ENCODE measurements at places on chromosomes 13 and 19. TPM values are rescaled to one million over a fixed set of nuclear protein-coding genes. Genes with fewer than 3 reads are reported as not detected.

The PSG7 gene
- not detected for total RNA-seq

The ZNF221 gene
- 9.0 TPM for total RNA-seq

- H3K4me1 ChIP-seq = peaks cover 8% of the 10 kb centered on the region
- H3K27me3 ChIP-seq = no peaks in the 10 kb centered on the region
- DNase-seq = peak; percentile 94
- no peak overlapping the region for H3K27ac ChIP-seq
Measured at GRCh38 chr19:11797491-11797890, 832 bp upstream of the ZNF491 start.

DNA sequence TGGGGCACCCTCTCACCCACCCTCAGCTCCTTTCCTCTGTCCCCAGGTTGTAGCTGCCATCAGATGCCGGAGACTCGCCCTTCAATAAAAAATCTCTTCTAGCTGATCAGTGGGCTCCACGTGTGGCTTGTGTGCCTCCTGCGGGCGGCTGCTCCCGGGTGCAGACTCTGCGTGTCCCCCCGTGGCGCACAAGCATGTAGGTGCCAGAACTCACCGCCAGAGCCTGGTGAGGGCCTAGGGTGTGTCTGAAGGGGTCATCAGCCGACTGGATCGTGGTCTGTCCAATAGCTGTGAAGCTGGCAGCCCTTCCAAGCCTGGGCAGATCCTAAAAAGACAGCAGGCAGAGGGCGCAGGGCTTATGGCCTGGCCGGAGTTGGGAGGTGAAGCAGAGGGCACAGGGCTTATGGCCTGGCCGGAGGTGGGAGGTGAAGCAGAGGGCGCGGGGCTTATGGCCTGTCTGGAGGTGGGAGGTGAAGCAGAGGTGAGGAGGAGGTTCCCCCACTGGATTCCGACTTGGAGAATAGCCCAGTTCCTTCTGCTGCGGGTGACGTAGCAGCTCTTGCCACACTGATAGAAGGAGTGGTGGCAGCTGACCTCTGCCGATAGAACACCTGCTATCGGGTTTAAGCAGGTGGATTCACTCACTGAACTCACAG lies 11.7 kb downstream of the NOP53 start:
- peak; percentile 85 for DNase-seq
- no peak overlapping the region for H3K4me3 ChIP-seq
- H3K27ac ChIP-seq = no peak overlapping the region
- H3K27me3 ChIP-seq = no peaks in the 10 kb centered on the region
- H3K4me1 ChIP-seq = no peaks in the 10 kb centered on the region

DNA sequence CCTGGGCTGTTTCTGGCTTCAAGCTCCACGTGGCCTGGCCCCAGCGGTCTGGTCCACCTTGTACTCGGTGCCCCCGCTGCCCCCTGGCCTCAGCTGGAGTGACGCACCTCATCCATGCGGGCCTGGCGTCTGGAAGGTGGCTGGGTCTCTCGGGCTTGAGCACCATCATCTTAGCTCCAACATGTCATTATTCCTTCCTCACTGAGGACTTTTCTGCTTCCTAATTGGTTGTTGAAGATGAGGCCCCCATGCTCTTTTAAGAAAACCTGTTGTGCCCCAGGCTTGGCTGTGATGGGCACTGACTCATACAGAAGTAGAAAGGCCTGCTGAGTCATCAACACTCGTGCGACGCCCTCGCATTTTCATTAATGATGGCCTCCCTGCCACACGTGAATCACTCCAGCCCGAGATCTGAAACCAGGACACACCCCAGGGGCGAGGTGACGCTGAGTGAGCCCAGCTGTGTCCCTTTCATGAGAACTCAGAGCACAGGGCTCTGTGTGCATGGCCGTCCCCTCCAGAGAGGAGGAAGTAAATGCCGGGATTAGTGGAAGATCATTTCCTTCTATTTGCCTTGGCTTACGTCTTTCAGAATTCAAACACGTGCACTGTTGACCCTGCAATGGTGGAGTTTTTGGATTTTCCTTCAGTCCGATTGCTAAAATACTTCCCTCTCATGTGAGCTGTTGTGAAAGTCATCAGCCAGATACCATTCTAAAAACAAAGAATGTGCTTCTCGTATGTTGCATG lies 14.0 kb upstream of the GJA3 start:
- peak overlapping the region; percentile 52 for H3K4me3 ChIP-seq
- peak overlapping the region; percentile 1 for H3K27ac ChIP-seq
- peak; percentile 97 for DNase-seq
- no peaks in the 10 kb centered on the region for H3K36me3 ChIP-seq

The EHD2 gene
- total RNA-seq = 144 TPM

GRCh38 chr13:35964863-35965180 lies 166.4 kb downstream of the DCLK1 start:
- no peak overlapping the region for H3K4me3 ChIP-seq
- H3K4me1 ChIP-seq = peaks cover 23% of the 10 kb centered on the region
- H3K36me3 ChIP-seq = no peaks in the 10 kb centered on the region
- H3K27ac ChIP-seq = no peak overlapping the region
- DNase-seq = no peak

GRCh38 chr19:39867952-39868351 lies 21.8 kb upstream of the FBL start:
- H3K4me3 ChIP-seq = no peak overlapping the region
- H3K4me1 ChIP-seq = no peaks in the 10 kb centered on the region
- H3K27me3 ChIP-seq = no peaks in the 10 kb centered on the region
- H3K36me3 ChIP-seq = no peaks in the 10 kb centered on the region

DNA sequence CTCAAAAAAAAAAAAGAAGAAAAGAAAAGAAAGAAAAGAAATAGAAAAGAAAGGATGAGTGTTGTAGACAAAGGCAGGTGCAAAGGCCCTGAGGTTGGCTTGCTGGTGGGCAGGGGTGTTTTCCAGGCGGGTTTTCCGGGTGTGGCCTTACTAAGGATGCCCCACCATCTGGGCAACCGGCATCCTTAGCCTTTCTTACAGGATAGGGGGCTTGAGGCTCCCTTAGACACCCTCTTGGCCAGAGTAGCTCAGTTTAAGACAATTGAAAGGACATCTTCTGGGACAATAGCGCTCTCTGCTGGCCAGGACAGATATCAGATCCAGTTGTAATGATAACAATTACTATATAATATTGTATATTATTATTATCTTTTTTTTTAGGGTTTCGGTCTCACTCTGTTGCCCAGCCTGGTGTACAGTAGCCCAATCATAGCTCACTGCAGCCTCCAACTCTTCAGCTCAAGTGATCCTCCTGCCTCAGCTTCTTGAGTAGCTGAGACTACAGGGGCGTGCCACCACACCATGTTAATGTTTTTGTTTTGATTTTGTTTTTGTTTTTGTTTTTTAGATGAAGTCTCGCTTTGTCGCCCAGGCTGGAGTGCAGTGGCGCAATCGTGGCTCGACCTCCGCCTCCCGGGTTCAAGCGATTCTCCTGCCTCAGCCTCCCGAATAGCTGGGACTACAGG lies 1.4 kb upstream of the QTRT1 start:
- no peak overlapping the region for H3K27ac ChIP-seq
- H3K36me3 ChIP-seq = no peaks in the 10 kb centered on the region
- peaks cover 5% of the 10 kb centered on the region for H3K4me1 ChIP-seq
- no peak overlapping the region for H3K4me3 ChIP-seq
- no peaks in the 10 kb centered on the region for H3K27me3 ChIP-seq

The DNAAF3 gene
- 0.59 TPM for total RNA-seq

The CLEC17A gene
- under 0.01 TPM for total RNA-seq

- DNase-seq = no peak
- H3K4me3 ChIP-seq = no peak overlapping the region
- no peaks in the 10 kb centered on the region for H3K4me1 ChIP-seq
- no peak overlapping the region for H3K27ac ChIP-seq
Measured at GRCh38 chr19:362683-363082, 18.1 kb upstream of the MIER2 start.

The TMEM150B gene
- total RNA-seq = 0.29 TPM

The TSSK6 gene
- total RNA-seq = 4.3 TPM

DNA sequence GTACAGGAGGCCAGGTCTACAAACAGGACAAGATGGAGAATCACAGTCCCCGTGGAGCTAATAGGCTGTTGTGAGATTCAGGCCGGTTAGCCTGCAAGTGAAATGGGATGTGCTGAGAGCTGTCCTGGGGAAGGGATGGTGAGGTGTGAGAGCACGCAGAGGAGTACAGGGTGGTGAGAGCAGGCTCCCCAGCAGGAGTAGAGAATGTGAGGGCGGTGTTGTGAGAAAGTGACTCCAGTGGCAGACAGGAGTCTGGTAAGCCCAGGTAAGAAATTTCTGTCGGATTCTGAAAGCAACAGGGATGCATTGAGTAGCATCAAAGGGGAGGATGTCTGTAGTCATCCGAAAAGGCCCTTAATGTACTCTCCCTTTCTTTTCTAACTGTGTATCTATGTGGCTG lies 50.7 kb upstream of the GPR183 start:
- peaks cover 6% of the 10 kb centered on the region for H3K36me3 ChIP-seq
- no peak for DNase-seq
- peaks cover 43% of the 10 kb centered on the region for H3K4me1 ChIP-seq
- no peak overlapping the region for H3K4me3 ChIP-seq

- no peak overlapping the region for H3K4me3 ChIP-seq
- H3K36me3 ChIP-seq = no peaks in the 10 kb centered on the region
- H3K27me3 ChIP-seq = no peaks in the 10 kb centered on the region
- no peak overlapping the region for H3K27ac ChIP-seq
Measured at GRCh38 chr13:57918086-57918485, 286.5 kb downstream of the PCDH17 start.

- H3K27me3 ChIP-seq = no peaks in the 10 kb centered on the region
- H3K4me3 ChIP-seq = no peak overlapping the region
- no peak for DNase-seq
- no peaks in the 10 kb centered on the region for H3K36me3 ChIP-seq
- H3K27ac ChIP-seq = peak overlapping the region; percentile 67
Measured at GRCh38 chr13:74452176-74452575, 318.0 kb upstream of the KLF12 start.
